Testis (tissue), 5 donors: ENCODE measurements at places on chromosomes 6 and 20.
A peak's percentile ranks its signal among the peaks of the same experiment; 100 is the strongest.

DNA sequence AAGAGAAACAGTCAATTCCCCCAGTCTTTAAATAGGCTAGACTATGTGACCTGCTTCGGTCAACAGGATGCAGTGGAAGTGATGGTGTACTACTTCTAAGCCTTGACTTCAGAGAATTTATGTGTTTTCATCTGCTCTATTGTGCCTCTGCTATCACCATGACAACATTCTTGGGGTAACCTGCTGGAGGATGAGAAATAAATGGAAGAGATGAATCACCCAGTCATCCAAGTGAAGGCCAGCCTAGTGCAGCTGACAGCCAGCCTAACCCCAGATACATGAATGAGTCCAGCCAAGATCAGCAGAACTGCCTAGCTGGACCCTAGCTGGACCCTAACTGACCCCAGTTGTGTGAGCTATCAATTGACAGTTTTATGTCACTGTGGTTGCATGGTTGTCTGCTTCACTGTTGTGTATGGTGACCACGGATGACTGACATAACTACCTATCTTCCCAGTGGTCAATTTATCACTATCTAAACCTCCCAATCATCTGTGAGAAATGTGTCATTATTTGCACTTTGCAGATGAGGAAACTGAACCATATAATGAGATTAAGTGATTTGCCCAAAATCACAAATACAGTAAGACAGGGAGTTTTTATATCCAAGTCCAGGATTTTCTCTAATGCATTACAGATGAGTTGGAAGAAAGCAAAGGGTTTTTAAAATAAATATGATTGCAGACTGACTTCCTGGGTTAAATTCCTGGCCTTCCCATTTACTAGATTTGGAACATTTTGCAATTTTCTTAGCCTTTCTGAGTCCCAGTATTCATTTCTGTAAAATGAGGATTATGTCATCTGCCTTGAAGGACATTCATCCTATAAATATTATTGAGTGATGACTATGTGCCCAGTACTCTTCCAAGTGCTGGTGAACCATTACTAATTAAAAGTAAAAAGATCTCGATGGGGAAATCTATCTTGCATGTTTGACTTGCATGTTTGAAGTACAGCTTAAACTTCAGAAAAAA, 136.4 kb upstream of the PLCB4 start:
- H3K27me3 ChIP-seq = no peaks in the 10 kb centered on the region
- no peak overlapping the region for H3K4me3 ChIP-seq
- no peaks in the 10 kb centered on the region for H3K4me1 ChIP-seq
- no peak for DNase-seq
- H3K36me3 ChIP-seq = no peaks in the 10 kb centered on the region

- H3K36me3 ChIP-seq = no peaks in the 10 kb centered on the region
- no peaks in the 10 kb centered on the region for H3K27me3 ChIP-seq
- H3K4me1 ChIP-seq = peaks cover 22% of the 10 kb centered on the region
- H3K4me3 ChIP-seq = no peak overlapping the region
- no peak for DNase-seq
Observed at GRCh38 chr6:111846492-111847409, 26.5 kb downstream of the FYN start.

- no peaks in the 10 kb centered on the region for H3K27me3 ChIP-seq
- H3K4me1 ChIP-seq = peaks cover 9% of the 10 kb centered on the region
- no peak overlapping the region for H3K4me3 ChIP-seq
- peak; percentile 51 for DNase-seq
- H3K36me3 ChIP-seq = no peaks in the 10 kb centered on the region
Observed at GRCh38 chr20:41135187-41135887, 2.0 kb upstream of the PLCG1 start.

DNA sequence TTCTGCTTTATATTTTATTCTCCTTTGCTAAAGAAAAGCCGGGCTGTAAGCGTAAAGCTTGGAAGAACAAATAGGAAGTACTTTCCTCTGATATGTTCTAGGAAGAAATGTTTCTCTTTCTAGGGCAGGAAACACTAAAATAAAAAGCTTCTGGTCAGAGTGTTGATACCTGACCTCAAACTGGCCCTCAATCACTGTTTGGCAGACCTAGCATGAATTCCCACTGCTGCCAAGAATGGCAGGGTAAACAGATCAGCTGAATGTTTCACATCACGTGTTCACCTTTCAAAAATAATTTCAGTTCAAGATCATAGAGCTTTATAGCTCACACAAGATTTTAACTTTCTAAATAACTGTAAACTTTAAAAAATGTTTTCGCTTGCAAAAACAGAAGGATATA, 2.9 kb downstream of the MPC1 start:
- no peaks in the 10 kb centered on the region for H3K36me3 ChIP-seq
- peaks cover 5% of the 10 kb centered on the region for H3K4me1 ChIP-seq
- no peaks in the 10 kb centered on the region for H3K27me3 ChIP-seq
- H3K4me3 ChIP-seq = no peak overlapping the region

DNA sequence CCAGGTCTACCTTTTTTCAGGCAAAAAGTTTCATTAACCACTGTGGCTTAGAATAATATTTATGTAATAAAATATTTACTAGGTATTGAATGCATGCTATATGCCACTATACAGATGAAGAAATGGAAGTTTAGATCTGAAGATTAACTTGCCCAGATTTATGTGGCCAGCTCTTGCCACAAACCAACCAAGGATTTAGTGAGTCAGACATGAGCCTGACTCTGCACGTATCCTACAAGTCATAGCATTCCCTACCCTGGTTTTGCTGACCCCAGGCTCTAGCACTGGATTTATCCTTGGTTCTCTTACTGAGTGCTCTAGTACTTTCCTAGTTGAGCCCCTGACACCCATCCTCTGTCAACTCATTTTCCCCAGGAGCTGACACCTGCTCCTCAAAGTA, 75.4 kb downstream of the ANKEF1 start:
- DNase-seq = no peak
- peaks cover 5% of the 10 kb centered on the region for H3K4me1 ChIP-seq
- no peaks in the 10 kb centered on the region for H3K27me3 ChIP-seq
- H3K4me3 ChIP-seq = no peak overlapping the region
- H3K36me3 ChIP-seq = no peaks in the 10 kb centered on the region

- no peaks in the 10 kb centered on the region for H3K27me3 ChIP-seq
- no peak overlapping the region for H3K4me3 ChIP-seq
- H3K4me1 ChIP-seq = peaks cover 4% of the 10 kb centered on the region
Observed at GRCh38 chr6:46935687-46936086, 13.9 kb upstream of the ADGRF5 start.

DNA sequence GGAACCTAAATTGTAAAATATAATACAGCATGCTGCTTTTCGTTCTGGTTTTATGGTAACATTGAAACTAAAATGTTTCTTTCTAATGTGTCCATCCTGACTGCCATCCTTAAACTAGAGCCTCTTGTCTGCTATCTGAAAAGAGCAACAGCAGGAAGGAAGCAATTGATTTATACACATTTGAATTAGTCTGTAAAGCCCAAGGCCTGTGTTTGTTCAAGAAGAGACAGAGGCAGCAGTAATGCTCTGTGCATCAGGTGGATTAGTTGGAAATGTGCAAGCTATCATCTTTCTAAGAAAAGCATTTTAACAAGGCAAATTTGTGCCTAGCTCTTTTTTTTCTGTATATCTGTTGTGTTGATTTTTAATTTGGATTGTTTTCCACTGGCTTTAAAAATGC, 128.6 kb downstream of the SCAF8 start:
- H3K36me3 ChIP-seq = no peaks in the 10 kb centered on the region
- H3K27me3 ChIP-seq = no peaks in the 10 kb centered on the region
- no peak overlapping the region for H3K4me3 ChIP-seq
- no peak overlapping the region for H3K27ac ChIP-seq

DNA sequence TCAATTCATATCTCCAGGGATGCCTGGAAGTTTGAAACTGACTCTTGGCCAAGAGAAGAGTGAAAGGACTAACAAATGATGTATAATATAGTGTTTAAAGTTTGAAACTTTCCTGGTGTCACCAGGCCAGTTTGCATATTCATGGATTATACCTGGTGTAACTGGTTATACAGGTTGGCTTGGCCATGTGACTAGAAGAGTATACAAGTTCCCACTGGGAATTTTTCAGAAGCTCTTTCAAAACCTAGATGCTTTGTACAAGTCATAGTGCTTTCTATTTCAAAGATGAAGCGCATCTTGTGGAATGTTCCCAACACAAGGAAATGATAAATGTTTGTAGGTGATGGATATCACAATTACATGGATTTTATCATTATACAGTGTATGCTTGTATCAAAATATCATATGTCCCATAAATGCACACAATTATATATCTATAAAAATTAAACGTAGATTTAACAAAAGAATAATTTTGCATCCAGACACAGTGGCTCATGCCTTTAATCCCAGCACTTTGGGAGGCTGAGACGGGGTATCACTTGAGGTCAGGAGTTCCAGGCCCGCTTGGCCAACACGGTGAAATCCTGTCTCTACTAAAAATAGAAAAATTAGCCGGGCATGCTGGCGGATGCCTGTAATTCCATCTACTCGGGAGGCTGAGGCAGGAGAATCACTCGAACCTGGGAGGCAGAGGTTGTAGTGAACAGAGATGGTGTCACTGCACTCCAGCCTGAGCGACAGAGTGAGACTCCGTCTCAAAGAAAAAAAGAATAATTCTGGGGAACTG, 1420.2 kb downstream of the GRIK2 start:
- no peak overlapping the region for H3K27ac ChIP-seq
- no peak for DNase-seq
- no peaks in the 10 kb centered on the region for H3K36me3 ChIP-seq

DNA sequence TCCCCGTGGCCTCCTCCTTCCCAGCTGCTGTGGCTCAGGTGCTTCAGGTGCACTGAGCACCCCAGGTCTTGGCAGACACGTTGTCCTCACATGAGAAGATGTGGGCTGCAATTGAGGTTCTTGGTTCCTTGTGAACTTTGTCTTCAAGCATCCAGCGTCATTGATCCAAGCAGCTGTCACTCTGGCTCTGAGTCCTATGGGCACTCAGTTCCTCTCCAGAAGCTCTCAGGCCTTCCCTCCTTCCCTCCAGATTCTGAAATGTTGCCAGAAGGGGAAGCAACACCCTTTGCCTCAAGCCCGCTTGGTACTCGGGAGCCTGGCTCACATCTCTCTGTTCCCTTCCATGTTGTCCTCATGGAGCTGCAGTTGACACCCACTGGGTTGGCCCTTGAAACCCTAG, 8.4 kb upstream of the MRGBP start:
- no peak overlapping the region for H3K4me3 ChIP-seq
- H3K27ac ChIP-seq = no peak overlapping the region
- DNase-seq = no peak
- peaks cover 6% of the 10 kb centered on the region for H3K4me1 ChIP-seq
- no peaks in the 10 kb centered on the region for H3K27me3 ChIP-seq

DNA sequence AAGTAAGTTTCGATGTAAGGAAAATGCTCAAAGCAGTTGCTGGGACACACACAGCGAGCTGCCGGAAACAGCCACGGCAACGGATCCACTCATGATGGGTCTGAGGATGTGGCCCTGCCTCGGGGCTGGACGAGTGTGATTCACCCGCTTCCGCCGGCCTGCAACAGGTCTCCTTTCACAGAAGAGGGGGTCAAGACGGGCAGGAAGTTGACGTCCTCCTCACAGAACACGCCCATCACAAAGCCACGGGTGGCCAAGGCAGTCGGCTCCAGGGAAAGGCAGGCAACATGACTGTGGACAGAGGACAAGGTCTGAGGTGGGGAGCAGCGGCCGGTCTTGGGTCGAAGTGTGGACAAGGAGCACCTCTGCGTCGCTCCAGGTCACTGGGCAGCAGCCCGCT, 29.9 kb upstream of the SMOC2 start:
- H3K4me3 ChIP-seq = no peak overlapping the region
- no peak for DNase-seq
- no peaks in the 10 kb centered on the region for H3K27me3 ChIP-seq
- H3K27ac ChIP-seq = no peak overlapping the region
- no peaks in the 10 kb centered on the region for H3K36me3 ChIP-seq

DNA sequence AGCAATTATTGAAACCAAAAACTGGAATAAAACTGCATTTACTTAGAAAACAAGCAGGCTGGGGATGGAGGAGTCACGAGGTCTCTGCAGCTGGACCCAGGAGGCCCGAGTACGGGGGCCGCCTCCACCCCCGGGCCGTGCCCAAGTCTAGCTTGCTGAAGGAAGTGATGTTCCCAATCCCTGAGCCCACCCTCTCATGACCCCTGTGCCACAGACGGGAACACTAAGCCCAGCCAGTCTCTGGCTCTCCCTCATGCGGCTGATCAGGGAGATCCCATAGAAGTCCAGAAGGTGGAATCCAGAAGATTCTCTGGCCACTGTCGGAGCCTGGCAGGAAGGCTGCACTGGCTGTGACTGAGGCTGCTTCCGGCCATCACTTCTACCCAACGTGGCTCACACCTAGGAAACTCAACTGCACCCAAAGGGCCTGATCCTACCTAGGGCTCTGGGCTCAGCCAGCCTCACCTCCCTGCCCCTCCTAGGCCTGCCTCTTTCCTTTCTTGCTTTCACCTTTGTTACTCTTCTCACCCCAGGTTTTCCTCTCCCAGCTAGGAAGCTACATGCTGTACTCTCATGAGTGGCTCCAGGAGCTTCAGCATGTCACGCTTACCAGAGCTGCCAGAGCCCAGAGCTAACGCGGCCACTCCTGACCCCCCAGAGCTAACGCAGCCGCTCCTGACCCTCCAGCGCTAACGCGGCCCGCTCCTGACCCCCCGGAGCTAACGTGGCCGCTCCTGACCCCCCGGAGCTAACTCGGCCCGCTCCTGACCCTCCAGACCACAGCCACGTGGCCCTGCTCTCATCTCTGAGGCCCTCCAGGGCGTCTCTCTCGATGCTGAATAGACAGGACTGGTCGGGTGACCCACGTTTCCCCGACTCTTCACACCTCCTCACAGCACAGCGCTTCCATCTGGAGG, 24.7 kb upstream of the HELZ2 start:
- no peak overlapping the region for H3K4me3 ChIP-seq
- H3K4me1 ChIP-seq = no peaks in the 10 kb centered on the region
- no peak overlapping the region for H3K27ac ChIP-seq
- no peak for DNase-seq
- H3K27me3 ChIP-seq = no peaks in the 10 kb centered on the region

GRCh38 chr20:59165396-59165795, 1.8 kb downstream of the ZNF831 start:
- H3K27ac ChIP-seq = no peak overlapping the region
- DNase-seq = no peak
- no peaks in the 10 kb centered on the region for H3K4me1 ChIP-seq
- H3K27me3 ChIP-seq = no peaks in the 10 kb centered on the region
